Esophagus mucosa (tissue), 1 donor: ENCODE measurements at places on chromosomes 7 and 10. TPM values are rescaled to one million over a fixed set of nuclear protein-coding genes. Genes with fewer than 3 reads are reported as not detected.

DNA sequence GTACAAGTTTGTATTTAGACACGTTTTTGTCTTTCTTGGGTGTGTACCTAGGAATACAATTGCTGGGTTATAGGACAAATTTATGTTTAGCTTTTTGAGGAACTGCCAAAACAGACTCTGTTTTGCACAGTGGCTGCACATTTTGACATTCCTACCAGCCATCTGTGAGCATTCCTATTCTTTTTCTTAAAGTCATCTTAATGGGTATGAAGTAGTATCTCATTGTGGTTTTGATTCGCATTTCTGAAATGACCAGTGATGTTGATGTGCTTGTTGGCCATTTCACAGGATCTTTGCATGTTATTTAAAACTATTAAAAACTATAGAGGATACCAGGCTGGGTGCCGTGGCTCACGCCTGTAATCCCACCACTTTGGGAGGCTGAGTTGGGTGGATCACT, 32.6 kb upstream of the IL15RA start:
- no peak for ATAC-seq

DNA sequence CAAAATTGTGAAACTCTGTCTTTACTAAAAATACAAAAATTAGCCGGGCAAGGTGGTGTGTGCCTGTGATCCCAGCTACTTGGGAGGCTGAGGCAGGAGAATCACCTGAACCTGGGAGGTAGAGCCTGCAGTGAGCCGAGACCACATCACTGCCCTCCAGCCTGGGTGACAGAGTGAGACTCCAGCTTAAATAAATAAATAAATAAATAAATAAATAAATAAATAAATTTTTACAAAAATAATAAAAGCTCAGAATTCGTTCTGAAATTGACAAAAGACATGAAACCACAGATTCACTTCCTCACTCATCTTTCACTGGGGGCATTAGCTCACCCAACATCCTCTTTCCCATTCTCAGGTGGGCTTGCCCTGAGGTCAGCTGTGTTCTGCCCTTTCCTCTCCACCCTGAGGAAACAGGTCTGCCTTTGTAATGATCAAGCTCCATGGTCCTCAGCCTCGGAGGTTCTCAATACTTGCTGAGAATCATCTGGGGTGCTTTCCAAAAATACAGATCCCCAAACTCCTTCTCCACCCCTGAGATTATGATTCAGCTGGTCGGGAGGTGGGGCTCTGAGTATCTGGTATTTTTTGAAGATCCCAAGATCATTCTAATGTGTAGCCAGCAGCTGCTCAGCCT, 29.2 kb upstream of the APBB1IP start:
- ATAC-seq = no peak

DNA sequence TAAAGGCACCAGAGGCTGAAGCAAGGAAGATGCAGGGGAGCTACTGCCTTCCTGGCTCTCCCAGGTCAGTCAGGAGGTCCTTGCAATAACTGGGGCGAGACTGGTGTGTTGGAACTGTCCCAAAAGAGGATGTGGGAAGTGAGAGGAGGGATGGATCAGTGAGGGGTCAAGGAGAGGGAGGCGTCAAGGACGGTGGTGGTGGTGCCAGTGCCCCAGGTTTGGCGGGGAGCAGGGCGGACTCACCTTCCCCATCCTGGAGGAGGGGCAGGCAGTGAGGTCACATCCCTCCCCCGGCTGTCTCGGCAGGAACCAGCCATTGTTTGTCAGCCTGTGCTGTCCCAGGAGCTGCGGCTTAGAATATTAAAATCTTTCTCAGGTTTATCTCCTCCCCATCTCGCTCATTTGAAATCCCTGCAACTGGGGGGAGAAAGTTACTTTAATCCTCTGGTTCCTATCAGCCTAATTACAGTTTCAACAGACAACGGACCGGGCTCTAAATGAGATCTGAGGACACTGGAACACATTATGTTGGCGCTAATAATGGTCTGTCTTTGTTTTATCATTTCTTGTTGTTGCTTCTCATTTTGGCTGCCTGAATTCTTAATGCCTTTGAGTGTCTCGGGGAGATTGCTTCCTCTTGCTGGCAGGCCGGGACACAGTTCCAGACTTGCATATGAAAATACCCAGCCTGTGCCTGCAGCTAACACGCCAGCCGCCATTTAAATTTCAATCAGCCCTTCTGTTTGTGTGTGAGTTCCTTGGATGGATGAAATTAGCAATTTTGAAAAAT, 387.5 kb downstream of the RPS24 start:
- ATAC-seq = no peak

GRCh38 chr10:115972426-115972825, 300.6 kb downstream of the GFRA1 start:
- ATAC-seq = no peak

DNA sequence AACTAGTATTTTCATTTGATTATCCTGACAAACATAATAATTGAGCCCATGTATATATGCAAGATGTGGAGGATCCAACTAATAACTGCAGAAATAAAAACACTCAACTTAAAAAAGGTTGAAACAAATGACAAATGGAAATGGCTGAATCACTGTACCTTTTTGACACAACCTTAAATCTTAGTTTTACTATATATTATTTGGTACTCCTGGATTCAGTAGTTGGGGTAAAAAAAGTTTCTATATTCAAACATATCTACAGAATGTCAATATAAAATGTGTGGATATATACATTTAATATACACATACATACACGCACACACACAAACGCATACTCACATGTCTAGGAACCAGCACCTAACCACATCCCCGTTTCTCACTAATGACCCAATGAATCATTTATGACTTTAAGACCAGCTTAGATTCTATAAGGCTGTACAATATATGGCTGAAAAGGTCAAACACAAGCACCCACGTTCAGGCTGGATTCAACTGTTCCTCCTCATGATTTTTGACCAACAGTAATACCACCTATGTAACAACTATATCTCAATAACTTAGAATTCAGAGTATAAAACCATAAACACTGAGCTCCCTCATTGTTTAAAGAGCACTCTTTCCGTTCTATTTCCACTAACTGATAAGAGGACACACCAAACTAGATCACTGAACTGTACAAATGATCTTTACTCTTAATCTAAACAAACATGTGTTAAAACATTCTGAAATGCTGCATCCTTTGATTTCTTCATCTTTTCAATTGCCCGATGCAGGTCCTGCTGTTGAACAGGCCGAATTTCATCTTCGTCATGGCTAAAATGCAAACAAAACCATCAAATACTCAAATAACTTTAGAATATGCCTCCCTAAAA, 63.8 kb downstream of the ATAD1 start:
- no peak for ATAC-seq

DNA sequence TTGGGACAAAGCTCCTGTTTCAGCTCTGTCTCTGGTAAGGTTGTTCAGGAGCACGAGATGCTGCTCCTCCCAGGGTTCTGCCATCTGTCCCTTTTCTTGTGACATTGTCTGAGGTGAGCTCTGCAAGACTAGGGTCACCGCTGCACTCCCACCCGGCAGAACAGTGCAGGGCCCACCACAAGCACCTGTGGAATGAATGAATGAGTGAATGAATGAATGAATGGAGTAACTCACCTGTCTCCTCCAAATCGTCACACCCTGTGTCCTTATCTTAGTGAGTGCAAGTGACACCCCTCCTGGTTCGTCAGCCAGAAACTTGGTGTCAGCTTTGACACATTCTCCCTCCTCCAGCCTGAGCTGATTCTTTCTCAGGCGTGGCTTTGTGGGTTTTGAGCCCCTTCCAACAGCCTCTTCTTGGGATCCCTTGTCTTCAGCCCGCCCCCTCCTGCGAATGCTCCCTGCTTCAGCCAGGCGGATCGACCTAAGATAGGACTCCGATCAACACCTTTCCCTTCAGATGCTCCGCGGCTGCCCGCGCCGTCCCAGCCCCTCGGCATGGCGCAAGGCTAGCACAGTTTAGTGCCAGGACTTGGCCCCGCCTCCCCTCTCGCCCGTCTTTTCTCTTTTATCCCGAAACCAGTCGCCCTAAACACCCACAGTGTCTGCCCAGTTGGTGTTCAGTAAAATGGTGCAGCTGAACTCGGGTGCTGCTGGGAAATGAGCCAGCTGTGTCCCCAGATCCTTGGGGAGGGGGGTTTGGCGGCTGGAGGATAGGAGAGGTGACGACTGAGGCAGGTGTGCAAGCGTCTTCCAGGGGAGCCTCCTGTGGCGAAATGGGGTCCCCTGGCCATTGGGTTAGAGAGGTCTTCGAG, 89.3 kb downstream of the BEND7 start:
- peak; percentile 23 for ATAC-seq

- peak; percentile 27 for ATAC-seq
Measured at GRCh38 chr10:77925410-77925794, 1.2 kb downstream of the DLG5 start.

GRCh38 chr7:154906736-154907355, 96.1 kb downstream of the PAXIP1 start:
- no peak for ATAC-seq

- ATAC-seq = no peak
Measured at GRCh38 chr10:89805599-89806013, 104.2 kb downstream of the KIF20B start.

The PIP4K2A gene
- 10.0 TPM for total RNA-seq

The CACNB2 gene
- total RNA-seq = 0.40 TPM

The DNA2 gene
- 4.6 TPM for total RNA-seq

The NKX2-3 gene
- 0.12 TPM for total RNA-seq
